ENCODE measurements at places on chromosomes 12 and 14.

DNA sequence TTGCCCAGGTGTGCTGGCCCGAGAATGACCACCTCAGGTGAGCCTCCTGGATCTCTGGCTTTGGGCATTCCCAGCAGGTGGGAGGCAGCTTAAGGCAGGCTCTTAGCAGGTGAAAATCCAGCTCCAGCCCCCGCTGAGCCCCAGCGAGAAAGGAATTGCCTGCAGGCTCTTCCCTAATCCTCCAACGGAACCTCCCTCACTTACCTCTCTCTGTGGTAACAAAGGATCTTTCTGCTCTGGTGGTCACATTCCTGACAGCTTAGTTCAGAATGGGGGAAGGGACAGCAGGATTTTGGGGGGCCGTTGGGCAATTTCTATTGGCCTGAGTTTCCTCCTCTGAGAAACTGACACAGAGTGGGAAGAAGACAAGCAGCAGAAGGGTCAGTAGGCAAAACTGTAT is 116.0 kb upstream of the LHX5 start:
- DNase-seq = no peak

DNA sequence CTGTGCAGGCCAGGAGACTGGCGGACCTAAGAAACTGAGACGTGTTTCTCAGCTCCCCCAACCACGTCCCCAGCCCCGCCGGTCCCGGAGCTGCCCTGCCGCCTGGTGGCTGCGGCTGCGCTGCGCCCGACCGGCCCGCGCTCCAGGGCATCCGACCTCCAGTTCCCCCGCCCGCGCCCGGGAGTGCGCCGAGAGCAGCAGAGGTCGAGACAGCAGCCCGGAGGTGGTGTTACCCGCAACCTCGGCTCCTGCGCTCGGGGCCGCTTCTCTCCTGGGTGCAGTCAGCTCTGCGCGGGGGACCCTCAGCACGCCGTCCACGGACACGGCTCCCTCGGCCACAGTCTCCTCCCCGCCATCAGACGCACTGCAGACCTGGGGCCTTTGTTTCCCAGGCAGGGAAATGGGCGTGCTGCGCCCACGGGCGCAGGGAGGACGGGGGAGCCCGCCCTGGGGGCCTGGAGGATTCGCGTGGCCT is 21.6 kb upstream of the GPR132 start:
- peak; percentile 87 for DNase-seq

GRCh38 chr12:68978678-68979077 is 45.7 kb upstream of the CPM start:
- DNase-seq = no peak

GRCh38 chr12:110627500-110628195 is 13.7 kb downstream of the TCTN1 start:
- DNase-seq = no peak

- DNase-seq = no peak
Measured at GRCh38 chr12:99147130-99147529, 500.4 kb upstream of the GARIN6 start.

- DNase-seq = no peak
Measured at GRCh38 chr12:129381715-129382114, 522.1 kb downstream of the TMEM132D start.

- peak; percentile 39 for DNase-seq
Measured at GRCh38 chr14:72308967-72309485, 376.8 kb downstream of the RGS6 start.

GRCh38 chr12:107607464-107608392 is 77.9 kb upstream of the PWP1 start:
- peak; percentile 88 for DNase-seq

- DNase-seq = no peak
Measured at GRCh38 chr12:38890102-38890855, 15.1 kb downstream of the CPNE8 start.

DNA sequence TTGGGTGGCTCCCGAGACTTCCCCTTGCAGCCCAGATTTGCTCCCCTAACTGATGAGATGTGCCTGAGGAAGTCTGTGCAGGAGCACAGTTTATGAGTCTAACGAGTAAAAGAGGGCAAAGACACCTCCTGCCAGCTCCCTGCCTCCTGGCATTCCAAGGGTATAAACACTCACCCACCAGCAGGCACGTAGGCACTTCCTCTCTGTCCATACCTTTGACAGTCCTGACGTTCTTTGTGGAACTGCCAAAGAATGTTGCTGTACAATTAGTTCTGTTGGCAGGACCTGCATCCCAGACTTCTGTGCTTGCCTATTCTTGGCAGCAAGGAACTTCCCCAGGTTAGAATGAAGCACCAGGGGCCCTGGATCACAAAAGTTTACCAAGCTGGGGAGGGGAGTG is 889.3 kb downstream of the BCL11B start:
- no peak for DNase-seq

DNA sequence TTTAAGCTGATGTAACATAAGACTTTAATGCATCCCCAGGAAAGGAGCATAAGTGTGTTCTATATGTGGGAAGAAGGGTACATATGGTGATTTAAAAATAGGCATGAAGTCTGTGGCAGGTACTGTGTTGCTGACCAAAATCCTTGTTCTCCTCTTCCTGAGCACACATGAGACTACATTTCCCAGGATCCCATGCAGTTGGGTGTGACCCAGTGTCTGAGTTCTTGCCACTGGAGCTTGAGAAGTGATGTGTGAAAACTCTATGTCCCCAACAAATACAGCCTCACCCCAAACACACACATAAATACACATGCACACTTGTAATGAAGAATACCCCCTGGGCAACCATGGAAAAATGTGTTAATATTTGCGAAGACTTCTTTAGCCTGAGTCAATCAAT is 8.5 kb upstream of the SMIM10L1 start:
- no peak for DNase-seq

DNA sequence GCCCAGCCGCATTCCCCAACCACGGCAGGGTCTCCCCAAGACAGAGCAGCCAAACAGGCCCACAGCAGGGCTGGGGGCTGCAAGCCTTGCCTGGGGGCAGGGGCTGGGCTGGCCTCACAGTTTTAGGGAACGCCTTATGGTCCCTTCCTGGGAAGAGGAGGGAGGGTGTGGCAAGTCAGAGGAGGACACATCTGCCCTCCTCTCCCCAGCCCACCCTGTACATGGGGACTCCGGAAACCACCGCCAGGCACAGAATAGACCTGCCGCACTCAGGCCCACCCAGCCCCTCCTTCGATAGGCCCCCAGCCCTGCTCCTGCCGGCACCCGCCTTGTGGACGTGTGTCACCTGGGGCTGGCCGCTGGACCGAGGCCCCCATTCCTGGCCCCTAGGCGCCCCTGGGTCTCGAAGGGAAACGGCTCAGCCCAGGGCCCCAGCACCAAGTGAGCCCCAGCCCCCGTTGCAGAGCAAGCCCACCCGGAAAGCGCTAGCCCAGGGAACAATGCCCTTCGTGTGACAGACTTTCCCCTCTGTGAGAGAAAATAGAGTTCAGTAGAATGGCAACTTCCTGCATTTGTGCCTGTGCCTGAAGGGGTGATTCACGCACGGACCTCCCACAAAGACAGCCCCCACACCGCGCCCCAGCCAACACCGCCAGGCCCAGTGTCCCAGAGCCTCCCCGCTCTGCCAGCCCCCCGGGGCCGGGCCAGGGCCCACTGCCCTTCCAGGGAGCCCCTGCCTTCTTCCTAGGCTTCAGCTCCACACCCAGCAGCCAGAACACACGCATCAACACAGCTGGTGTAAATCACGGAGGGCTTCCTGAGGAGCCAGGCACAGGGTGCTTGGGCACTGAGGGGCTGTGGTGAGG is 12.0 kb upstream of the NUDT14 start:
- no peak for DNase-seq

DNA sequence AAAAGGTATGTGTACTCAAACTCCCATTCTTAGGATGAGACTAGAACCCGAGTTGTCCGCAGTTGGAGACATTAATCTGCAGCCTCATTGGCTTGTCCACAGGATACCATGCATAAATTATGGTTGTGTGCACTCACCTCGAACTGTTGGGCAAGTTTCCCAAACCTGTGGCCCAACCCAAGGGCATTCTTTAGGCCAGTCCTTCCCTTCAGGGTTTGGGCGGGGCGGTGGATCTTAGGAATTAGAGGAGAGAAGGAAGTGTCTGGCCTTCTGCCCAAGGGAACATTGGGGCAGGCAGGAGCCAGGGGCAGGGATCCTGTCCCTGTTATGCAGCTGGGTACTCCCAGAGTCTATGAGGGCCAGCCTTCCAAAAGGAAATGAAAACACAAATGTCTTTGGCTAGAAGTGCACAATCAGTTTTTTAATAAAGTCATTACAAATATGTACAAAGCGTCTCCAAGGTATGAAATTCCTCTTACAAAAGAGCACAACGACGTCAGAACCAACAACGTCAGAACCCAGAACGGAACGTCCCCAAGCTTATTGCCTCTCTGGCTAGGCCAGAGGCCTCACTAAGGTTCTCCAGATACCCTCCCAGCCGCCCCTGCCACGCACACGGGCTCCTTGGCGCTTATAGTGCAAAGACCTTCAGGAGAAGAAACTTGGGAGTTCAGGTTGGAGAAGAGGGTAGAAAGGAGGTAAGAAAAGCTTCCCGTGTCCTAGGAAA is 25.3 kb downstream of the HRK start:
- DNase-seq = peak; percentile 12

- DNase-seq = no peak
Measured at GRCh38 chr14:50768680-50769079, 62.3 kb downstream of the NIN start.

DNA sequence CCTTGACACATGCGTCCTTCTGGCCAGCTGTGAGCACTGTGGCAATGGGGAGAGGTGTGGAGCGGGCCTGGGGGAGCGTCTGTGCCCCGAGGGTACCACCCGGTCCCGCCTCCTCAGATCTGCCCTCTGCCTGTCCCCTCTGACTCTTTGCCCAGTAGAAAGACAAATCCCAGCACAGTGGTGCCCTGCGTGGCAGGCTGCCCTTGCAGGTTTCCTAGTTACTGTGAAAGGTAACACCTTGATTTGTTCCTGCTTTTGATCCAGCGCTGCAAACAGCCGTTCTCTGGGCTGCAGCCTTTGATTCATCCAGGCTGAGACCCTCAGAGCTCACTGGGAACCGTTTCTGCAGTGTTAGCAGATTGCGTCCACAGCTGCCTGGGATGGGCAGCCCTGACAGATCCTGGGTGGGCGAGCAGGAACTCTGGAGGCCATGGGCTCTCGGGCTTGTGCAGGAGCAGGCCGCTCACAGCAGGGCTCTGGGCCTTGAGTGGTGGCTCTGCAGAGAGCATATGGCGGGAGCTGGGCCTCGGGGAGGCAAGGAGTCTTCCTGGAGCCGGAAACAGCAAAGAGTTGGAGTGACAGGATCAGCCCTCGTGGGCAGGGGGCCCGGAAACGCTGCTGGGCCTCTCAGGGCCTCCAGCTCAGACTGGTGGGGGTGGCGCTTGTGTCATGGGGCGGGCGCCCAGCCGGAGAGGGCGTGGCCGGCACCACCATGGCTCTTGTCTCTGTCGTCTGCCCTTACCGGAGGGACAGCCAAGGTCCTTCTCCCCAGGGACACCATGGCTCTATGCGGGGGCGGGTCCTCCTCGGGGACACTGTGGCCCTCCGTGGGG is 16.6 kb downstream of the FBRSL1 start:
- DNase-seq = peak; percentile 41

DNA sequence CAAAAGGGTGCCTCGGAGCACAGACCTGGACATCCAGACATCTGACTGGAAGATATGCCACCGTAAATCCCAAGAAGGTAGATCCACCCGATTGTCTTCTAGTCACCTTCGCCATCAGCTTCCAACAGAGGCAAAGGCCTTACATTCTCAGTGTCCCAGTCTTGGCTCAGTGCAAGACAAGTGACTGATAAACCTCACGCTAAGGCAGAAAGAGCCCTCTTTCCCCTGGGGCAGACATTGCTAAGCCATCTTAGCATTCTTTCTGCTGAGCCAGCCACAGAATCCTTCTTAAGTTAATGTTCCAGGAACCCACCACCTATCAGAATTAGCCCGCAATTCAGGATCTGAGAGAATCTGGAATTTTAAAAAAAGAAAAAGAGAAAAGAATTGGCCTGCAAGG is 4.3 kb upstream of the PLEKHG6 start:
- DNase-seq = no peak

DNA sequence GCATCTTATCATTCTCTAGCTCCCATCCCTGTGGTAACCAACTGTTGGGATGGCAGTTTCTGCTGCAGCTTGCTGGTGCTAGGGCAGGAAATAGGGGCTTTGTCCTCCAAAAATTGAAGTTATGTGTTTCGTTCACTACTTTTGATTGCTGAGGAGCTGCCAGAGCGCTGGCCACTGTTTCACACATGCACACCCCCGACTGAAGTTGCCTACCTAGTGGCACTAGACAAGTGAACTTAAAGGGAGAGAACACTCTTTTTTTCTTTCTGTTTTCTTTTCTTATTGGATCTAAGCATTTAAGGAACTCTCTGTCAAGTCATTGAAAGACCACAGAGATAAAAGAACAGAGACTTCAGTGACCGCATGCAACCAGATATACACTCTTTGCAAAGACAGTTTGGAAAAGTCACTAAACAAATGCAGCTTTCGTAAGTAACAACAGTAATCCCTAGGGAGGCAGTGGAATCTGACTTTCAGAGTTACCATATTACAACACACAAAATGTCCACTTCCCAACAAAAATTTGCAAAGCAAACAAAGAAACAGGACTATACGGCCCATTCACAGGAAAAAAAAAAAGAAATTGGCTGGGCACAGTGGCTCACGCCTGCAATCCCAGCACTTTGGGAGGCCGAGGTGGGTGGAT is 12.0 kb downstream of the TFCP2 start:
- DNase-seq = no peak

DNA sequence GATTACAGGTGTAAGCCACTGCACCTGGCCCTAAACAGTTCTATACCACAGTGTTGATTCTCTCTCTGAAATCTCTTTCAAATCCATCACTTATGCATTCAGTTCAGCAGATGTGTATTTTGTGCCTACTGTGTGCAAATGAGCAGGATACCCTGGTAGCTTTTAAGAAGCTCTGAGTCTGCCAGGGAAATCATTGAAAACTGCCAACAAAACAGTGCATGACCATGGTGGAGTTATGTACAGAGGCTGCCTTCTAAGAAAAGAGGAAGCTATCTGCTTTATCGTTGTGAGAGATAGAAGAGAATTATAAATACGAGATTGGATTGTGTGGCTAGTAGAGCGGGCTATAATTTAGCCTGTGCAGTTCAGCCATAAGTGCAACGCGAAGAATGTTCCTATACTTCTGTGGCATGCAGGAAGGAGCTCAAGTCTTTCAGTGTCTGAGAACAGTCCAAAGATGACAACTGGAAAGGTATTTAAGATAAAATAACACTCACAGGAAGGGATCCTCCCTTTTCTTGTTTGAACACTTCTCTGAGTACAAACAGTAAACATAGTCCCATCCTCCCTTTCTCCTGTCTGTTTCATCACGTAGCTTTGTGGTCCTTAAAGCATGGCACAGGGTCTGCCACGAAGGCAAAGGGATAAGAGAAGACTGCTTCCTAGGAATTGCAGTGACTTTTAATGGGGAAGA is 4.3 kb downstream of the DIP2B start:
- DNase-seq = no peak

GRCh38 chr12:103640831-103641230 is 53.8 kb downstream of the STAB2 start:
- no peak for DNase-seq

- DNase-seq = no peak
Measured at GRCh38 chr12:99135376-99135775, 490.3 kb downstream of the APAF1 start.

GRCh38 chr14:77786148-77786547 is 13.8 kb upstream of the ADCK1 start:
- DNase-seq = no peak

Data from thyroid gland (tissue), 4 donors.